ENCODE measurements at places on chromosomes 11 and 22.

DNA sequence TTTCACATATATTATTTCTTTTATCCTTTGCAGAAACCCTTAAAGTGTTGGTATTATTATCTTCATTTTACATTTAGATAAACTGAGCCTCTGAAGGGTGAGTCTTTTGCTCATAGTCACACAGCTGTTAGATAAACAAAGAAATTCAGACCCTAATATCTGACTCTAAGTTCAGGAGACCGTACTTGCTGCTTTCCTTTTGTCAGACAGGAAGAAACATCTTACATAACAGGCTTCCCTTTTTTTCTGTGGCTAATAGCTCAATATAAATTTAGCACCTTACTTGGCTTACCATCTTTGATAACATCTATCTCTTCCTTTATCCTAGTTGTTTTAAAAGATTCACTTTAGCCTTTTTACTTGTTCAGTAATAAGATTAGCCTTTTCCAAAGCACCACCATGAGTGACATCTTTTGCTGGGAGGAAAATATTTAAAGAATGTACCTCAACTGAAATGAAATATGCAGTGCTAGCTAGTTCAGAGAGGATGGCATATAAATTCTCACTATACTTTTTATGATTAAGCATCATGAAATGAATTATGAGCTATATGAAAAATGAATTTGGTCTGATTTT is 128.6 kb downstream of the WNT11 start:
- peak; percentile 29 for DNase-seq

- DNase-seq = peak; percentile 38
These were observed 115.9 kb downstream of the NAV2 start for GRCh38 chr11:19828382-19829108.

DNA sequence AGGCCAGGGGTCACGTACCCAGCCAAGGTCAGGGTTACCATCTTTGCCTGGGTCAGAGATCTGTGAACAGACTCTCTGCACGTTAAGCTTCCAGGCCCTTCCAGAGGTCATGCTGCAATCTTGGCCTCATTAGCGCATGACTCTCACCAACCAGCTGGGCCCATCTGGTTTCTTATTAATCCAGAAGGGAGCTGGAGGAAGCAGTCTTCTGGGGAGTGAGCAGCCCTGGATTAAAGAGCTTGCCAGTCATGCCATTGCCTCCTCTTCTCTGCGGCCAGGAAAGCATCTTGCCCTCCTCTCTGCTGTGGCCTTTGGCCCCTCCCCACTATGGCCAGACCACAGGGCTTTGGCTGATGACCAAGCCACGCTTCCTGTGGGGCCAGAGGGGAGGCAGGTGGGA is 57.4 kb downstream of the CHST1 start:
- no peak for DNase-seq

GRCh38 chr22:45448431-45448830 is 34.9 kb downstream of the RIBC2 start:
- no peak for DNase-seq
